ENCODE measurements at places on chromosomes 6 and 20.

DNA sequence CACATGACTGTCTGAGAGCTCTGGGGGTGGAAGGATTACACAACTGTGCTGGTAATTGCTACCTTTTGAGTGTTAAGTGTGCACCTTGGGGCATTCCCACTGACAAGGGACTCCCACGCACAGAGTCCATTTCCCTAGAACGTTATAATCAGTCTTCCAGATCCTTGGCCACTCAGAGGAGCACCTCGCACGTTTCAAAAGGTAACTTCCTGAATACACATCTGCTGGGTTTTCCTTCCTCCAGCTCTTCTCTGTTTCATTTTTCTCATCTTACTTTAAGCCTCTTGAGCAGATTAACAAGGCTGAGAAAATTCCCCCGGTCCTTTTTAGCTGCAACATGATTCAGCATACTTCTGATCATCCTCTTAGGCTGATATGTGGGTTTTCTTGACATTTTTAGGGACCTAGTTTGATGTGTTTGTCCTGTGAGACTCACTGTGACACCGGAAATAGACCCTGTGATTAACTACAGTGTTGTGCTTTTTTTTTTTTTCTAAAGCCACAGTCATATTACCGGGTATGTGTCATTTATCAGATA lies 98.4 kb upstream of the DUSP22 start:
- H3K4me1 ChIP-seq: peaks cover 64% of the 10 kb centered on the region
- H3K27me3 ChIP-seq: no peaks in the 10 kb centered on the region
- no peak for DNase-seq
- H3K27ac ChIP-seq: peak overlapping the region; percentile 72
- H3K36me3 ChIP-seq: no peaks in the 10 kb centered on the region
- peak overlapping the region; percentile 12 for H3K4me3 ChIP-seq

DNA sequence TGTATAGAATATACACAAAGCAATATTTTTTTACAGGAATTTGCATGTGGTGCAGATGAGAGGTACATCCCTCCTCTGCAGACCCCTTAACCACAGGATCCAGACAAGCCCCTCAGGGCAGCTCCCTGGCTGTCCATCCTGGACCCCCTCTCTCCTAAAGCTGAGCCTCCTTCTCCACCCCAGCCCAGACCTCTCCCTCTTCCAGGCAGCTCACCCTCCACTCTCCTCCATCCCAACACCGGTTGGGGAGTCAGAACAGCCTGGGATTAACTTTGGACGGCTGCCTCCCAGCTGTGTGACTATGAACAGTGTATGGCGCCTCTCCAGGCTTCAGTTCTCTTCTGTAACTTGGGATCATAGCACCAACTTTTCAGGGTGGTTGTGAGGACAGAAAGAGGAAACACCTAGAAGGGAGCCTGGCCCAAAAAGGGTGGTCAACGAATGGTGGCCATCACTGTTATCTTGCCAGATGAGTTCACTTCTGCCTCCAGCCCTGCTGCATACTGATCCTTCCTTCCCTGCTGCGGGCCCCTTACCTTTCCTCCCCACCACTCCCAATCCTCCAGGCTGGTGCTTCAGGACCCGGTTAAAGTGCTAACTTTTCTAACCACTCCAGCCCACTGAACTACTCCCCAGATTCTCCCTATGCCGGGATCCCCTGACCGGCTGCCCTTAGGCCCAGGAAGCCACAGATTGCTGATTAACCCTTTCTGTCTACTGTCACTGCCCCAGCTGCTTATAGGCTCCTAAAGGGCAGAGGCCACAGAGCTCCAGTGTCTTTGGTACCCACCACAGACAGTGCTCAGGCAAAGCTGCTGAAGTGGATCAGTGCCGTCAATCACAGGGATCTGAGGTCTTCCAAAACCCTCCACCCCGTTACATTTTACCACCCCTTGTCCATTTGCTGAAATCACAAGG lies 55.9 kb downstream of the GPR6 start:
- no peaks in the 10 kb centered on the region for H3K4me1 ChIP-seq
- no peaks in the 10 kb centered on the region for H3K27me3 ChIP-seq
- no peak overlapping the region for H3K4me3 ChIP-seq
- H3K27ac ChIP-seq: no peak overlapping the region
- no peaks in the 10 kb centered on the region for H3K36me3 ChIP-seq

DNA sequence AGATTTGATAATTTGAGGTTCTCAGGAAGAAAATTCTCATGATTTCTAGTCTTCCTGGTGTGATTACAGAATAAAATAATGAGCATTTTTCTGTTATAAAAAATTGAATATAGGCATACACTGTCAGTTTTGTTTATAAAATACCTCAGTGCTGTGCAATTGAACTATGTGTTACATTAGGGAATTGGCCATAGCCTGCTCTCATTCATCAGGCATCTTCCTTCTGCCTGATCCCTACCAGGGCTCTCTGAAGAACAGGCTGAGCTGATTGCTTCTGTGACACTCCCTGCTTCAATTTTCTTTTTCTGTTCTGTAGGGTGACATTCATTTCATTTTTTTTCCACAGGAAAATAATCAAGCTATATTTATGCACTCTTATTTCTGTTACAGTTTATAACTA lies 162.8 kb downstream of the PHF3 start:
- no peaks in the 10 kb centered on the region for H3K36me3 ChIP-seq
- no peak for DNase-seq
- H3K4me3 ChIP-seq: no peak overlapping the region
- no peaks in the 10 kb centered on the region for H3K4me1 ChIP-seq

DNA sequence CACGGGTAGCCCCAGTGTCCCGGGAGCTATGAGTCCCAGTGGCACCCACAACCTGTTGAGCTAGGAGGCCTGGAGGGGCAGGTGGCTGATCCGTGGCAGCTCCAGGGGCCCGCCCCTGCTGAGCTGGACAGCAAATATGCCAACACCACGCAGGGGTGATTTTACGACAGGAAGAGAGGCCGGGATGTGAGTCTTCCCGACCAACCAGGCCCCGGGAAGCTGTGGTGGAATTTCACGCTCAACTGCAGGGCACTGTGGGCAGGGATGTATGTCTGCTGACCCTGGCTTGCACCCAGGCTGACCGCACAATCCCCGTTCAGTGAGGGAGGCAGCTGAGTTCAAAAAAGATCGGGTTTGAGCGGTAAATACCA lies 183.9 kb downstream of the ERMARD start:
- H3K27me3 ChIP-seq: peaks cover 7% of the 10 kb centered on the region
- DNase-seq: no peak

DNA sequence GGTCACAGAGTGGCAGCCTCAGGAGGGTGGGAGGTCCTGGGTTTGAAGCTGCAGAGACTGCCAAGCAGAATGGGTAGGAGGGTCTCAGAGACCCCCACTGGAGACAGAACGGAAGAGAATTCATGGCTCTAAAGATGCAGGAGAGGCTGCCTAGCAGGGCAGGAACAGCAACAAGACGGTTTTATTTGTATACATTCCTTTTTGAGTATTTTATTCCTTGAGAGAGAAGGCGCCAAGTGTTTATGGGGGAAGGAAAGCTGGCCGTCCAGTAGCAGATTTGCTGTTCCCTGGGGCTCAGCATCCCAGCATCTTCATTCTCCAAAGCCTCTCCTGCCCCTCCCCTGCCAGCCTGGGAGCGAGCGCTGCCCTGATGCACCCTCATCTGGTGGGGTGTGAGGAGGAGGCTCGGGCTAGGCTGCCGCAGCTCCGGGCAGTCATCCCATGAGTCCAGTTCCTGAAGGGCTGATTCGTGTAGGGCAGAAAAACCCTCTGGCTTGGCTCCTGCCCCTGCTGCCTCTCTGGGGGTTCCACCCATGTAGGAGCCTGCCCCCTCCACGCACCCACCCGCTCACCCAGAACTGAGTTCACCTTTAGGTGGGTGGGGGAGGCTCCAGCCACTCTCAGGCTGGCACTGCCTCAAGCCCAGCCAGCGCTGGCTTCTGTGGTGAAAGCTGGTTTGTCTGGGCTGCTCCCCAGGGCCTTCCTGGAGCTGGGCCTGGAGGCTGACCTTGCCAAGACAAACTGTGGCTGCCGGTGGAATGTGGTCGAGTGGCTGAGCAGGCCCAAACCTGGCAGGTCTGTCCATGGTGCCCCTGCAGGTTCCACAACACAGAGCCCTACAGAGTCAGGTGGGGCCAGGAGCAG lies 32.4 kb downstream of the CPXM1 start:
- H3K27me3 ChIP-seq: peaks cover 28% of the 10 kb centered on the region
- H3K4me1 ChIP-seq: no peaks in the 10 kb centered on the region
- H3K36me3 ChIP-seq: no peaks in the 10 kb centered on the region
- DNase-seq: no peak

DNA sequence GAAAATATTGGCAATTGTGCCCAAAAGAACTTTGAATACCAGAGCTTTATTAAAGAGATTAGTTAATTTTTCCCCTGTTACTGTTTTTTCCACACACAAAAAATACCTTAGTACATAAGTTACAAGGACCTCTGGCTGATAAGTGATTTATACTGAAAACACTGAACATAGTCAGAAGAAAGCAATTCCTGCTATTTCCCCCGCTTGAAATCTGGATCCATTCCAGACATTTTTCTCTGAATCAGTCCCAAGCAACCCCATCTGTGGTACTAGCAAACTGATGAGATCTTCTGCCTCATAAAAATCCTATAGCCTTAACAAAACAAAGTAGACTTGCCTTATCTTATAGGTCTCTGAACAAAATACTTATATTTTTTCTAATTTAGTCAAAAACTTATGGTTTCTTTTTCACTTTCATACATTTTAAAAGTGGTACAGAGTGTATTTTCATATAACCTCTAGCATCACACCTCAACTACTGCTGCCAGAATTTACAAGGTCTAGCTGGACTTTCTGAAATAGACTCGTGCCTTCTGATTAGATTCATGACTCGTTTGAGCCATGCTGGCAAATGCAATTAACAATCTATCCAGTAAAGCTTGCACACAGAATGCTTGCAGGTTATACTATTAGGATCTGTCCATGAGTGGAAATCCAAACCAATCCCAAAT lies 111.9 kb downstream of the TBX18 start:
- no peaks in the 10 kb centered on the region for H3K36me3 ChIP-seq
- H3K4me1 ChIP-seq: no peaks in the 10 kb centered on the region
- H3K27me3 ChIP-seq: no peaks in the 10 kb centered on the region
- DNase-seq: no peak
- no peak overlapping the region for H3K4me3 ChIP-seq

GRCh38 chr20:11137688-11138087 lies 463.9 kb upstream of the JAG1 start:
- H3K27ac ChIP-seq: no peak overlapping the region
- DNase-seq: no peak
- no peaks in the 10 kb centered on the region for H3K4me1 ChIP-seq
- no peaks in the 10 kb centered on the region for H3K36me3 ChIP-seq

- no peaks in the 10 kb centered on the region for H3K27me3 ChIP-seq
- H3K27ac ChIP-seq: no peak overlapping the region
- no peak for DNase-seq
- peaks cover 6% of the 10 kb centered on the region for H3K4me1 ChIP-seq
Measured at GRCh38 chr6:157649311-157650260, 173.5 kb upstream of the SNX9 start.

- no peak overlapping the region for H3K4me3 ChIP-seq
- H3K4me1 ChIP-seq: peaks cover 16% of the 10 kb centered on the region
- no peaks in the 10 kb centered on the region for H3K36me3 ChIP-seq
- H3K27me3 ChIP-seq: no peaks in the 10 kb centered on the region
- no peak for DNase-seq
Measured at GRCh38 chr6:150490586-150490985, 109.1 kb upstream of the PLEKHG1 start.

GRCh38 chr6:135128268-135128914 lies 52.7 kb upstream of the MYB start:
- H3K36me3 ChIP-seq: no peaks in the 10 kb centered on the region
- H3K4me1 ChIP-seq: peaks cover 14% of the 10 kb centered on the region
- no peak for DNase-seq
- peak overlapping the region; percentile 38 for H3K27ac ChIP-seq
- no peaks in the 10 kb centered on the region for H3K27me3 ChIP-seq
- H3K4me3 ChIP-seq: no peak overlapping the region

DNA sequence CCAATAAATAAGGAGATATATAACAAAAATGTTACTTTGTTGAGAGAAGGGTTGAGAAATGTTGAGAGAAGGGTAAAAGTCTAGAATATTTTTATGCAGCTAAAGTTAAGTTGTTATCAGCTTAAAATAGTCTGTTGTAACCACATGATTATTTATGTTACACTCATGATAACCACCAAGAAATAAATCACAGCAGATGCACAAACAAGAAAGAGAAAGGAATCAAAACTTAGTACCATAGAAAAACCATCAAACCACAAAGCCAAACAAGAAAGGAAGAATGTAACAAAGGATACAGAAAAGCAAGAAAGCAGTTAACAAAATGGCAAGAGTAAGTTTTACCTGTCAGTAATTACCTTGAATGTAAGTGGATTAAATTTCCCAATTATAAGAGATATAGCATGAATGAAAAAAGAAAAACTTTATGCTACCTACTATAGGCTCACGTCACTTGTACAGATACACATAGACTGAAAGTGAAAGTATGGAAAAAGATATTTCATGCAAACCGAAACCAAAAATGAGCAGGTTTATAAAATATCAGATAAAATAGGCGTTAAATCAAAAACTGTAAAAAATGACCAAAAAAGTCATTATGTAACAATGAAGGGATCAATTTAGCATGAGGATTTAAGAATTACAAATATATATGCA lies 93.6 kb downstream of the STXBP5 start:
- H3K27me3 ChIP-seq: no peaks in the 10 kb centered on the region
- no peaks in the 10 kb centered on the region for H3K4me1 ChIP-seq
- no peak overlapping the region for H3K4me3 ChIP-seq
- peaks cover 64% of the 10 kb centered on the region for H3K36me3 ChIP-seq

GRCh38 chr6:115485400-115485799 lies 575.3 kb downstream of the FRK start:
- no peak overlapping the region for H3K27ac ChIP-seq
- H3K4me1 ChIP-seq: no peaks in the 10 kb centered on the region
- no peaks in the 10 kb centered on the region for H3K36me3 ChIP-seq
- no peak for DNase-seq

DNA sequence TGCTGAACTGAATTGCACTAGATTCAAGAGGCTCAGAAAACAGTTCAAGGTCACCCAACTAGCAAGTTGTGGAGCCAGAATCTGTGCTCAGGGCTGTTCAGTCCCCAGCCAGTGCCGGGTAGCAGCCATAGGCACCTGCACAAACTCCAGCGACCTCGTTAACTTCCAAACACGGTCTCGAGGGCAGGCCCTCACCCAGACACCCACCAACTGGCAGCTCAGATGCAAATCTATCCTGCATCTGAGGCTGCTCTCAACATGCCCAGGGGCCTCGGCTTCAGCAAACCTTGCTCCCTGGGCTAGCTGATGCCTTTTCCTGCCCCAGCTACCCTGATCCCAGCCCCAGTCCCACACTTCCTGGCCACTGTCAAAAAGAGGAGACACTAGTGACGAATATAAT lies 3.7 kb downstream of the JPH2 start:
- H3K36me3 ChIP-seq: no peaks in the 10 kb centered on the region
- no peak for DNase-seq
- no peak overlapping the region for H3K4me3 ChIP-seq
- H3K27me3 ChIP-seq: peaks cover 43% of the 10 kb centered on the region

DNA sequence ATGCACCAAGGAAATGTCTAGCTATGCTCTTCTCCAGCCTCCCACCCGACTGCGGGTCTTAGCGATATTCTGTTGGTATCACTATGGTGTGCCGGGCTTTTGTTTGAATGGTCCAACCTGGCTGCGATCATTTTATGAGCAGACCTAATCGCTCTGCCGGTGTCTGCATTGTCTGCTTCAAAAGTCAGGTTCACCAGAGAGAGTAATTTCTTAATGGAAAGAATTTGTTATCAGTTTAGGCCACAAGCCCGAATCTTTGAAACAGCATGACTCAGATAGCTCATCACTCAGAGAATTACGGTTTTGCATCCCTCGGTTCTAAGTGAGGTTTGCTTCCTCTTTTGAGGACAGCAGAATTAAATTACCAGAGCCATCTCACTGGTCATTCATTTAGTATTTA lies 521.0 kb upstream of the ARID1B start:
- no peak for DNase-seq
- H3K4me3 ChIP-seq: no peak overlapping the region
- no peaks in the 10 kb centered on the region for H3K36me3 ChIP-seq
- H3K27me3 ChIP-seq: no peaks in the 10 kb centered on the region

Data from activated B cell treated with CpG ODN at 0.5 μM for 24 hours (primary cell).